ENCODE measurements at places on chromosomes 6 and 20.

- DNase-seq: no peak
These were observed 288.0 kb upstream of the AGPAT4 start for GRCh38 chr6:161561908-161562307.

DNA sequence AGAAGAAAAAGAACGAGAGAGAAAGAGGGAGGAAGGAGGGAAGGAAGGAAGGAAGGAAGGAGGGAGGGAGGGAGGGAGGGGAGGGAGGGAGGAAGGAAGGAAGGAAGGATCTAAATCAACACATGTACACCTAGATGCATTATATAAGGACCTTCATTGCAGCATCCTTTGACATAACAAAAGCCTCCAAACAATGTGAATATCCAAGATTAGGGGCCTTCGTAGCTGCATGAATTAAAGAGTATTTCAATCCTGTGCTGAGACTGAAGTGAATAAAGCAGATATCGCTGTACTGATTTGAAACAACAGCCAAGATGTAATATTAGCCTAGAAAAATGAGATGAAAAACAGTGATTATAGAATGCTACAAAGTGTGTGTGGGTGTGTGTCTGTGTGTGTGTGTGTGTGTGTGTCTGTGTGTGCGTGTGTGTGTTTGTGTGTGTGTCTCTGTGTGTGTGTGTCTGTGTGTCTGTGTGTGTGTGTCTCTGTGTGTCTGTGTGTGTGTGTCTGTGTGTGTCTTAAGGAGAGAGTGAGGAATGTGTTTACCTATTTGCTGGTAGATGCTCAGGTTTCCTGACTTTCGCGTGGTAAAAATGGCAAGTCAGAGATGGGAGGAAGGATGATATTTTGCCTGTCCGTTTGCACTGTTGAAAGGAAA lies 129.0 kb upstream of the PTPN1 start:
- DNase-seq: no peak

DNA sequence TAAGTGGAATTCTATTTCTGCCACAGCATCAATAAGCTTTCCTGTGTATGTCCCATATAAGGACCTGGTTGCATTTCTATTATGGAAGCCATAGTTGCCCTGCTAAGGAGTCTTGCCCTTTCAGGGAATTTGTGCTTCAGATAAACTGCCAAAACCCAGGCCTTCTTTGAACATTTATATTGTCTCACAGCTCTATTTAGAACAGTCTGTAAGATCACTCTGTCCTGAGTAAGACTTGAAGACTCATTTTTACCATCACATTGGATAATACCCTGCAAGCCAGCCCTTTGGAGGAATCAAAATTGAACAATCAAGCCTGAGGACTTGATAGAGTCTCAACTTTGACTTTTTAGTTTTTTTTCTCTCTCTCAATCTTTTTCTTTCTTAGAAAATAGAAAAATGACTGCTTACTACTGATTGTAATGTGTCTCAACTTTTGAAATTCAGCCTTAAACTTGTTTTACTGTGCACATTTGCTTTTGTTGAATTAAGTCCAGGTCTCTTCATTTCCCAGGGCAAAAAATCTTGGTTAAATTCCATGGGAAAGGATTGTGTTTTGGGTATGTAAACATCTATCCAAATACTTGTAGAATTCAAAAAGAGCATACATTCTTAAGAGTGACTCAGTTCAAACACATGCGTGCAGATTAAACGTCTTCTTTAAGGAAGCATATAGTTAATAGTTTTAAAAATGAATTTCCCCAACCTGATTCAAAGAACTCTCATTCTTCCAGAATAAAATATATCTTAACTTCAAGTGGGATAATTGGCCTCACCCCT lies 91.2 kb downstream of the PLCB1 start:
- DNase-seq: no peak

GRCh38 chr6:4176907-4177306 lies 41.5 kb upstream of the ECI2 start:
- no peak for DNase-seq

- no peak for DNase-seq
These were observed 81.0 kb downstream of the TMEM170B start for GRCh38 chr6:11618533-11618932.

DNA sequence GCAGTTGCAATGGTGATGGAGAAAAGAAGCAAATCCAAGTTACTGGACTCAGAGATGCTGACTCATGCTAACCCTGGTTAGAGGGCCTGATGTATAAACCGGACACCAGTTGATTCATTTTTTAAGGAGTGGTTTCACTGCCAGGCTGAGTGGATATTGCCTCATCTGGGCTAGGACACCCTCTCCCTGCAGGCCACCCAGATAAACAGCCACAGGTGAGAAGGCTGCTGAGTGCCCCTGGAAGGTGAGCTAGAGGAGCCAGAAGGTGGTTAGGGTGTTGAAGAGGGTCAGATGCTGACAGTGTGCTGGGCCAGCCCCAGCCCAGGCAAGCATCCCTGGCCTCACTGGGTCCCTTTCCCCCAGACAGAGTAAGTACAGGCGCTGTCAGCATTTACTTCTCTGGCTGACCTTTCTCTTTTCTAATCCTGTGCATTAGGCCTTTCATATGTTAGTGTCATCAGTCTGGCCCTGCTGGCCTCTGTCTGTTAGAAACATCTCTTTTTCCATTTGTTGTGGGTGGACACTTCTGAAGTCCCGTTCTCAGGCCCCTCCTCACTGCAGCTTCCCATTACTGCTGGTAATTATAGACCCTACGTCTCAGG lies 13.5 kb downstream of the EPB41L1 start:
- DNase-seq: no peak

DNA sequence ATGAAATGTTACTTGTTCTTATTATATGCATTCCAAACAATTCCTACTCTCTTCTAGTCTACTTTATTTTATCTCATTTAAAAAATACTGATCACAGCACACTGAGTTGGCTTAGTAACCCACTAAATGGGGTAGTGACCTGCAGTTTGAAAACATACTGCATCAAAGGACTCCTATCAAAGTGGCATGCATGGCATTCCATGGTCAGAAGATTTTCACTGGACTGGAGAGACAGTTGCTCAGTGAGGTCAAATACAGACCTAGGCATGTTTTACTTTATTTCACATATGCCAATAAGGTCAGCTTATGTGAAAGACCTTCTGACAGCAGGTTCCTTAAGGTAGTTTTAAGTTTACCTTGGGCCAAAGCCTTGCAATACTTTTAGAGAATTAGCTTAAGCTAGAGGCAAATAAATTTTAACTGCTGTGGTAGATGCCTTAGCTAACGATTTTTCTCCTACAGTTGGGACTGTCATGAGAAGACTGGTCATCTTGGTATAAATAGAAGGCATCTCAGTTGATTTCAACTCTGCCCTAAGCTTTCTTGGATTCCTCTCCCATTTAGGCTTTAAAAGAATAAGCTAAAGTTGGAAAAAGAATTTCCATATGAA lies 35.1 kb downstream of the TPD52L1 start:
- no peak for DNase-seq

DNA sequence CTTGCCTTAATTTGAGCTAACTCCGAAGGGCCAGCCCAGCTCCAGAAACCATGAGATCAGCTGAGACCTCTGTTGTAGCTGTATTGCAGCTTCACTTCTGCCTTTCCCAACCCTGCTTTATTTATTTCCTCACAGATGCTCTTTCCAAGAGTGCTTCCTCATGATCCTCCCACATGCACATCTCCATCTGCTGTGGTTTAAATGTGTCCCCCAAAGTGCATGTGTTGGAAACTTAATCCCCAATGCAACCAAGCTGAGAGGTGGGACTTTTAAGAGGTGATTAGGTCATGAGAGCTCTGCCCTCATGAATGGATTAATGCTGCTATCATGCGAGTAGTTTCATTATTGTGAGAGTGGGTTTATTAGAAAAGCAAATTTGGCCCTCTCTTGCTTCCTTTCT lies 164.4 kb upstream of the TAB2 start:
- DNase-seq: no peak

DNA sequence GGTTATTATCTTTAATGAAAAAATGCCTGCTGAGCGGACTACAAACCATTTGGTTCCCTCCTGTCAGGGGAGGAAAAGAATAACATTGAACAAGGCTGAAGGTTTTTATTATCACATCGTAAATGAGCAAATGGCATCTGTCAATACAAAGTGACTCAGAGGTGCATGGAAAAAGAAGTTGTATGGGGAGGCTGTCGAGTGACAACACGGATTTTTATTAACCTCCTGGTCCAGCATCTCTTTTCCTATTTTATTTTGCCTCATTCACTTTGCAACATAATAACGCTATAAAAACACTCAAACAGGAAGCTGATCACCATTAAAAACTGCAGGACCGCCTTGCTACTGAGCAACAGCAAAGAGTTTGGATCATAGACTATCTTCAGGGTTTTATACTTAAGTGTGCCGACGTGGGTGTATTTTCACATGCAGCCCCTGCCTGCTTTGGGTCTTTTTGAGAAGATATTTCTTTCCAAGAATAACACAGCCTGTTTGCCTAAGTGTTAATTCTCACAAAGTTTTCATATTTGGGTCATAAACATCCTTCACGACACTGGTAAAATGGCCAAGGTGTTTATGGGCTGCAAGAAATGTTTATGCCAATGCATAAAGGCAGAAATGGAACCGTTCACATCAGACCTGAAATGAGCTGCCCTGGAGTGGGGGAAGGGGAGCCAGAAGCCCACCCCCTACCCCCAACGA lies 132.1 kb upstream of the SALL4 start:
- no peak for DNase-seq

DNA sequence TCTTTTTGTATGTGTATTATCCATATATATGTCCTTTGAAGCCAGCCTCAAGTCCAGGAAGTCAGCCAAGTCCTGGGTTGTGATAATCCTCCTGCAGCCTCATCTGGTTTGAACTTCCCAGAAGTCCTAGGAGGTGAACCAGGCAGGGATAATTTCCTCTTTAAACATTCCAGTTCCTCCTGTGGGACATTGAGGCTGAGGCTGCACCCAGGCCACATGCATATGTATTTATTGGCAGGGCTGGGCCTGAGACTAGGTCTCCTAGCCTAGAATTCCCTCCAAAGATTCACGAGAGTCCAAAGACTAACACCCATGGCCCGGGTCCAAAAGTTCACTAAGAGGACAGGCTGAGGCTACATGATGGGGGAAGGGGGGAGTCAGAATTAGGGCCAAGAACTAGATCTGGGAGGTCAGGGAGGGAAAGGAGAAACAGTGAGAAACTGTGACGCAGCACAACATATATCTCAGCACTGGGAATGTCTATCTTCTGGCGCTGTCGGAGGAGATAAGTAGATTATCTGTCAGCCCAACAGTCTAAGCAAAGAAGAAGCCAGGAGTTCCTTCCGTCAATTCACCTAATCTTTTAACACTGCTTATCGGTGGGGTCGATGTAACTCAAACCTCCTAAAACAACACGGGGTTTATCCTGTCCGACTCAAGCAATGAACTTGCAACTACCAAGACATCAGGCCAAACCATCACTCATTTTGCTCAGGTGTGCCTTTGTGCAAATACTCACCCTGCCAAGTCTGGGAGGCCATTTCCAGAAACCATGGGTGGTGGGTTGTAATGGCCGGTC lies 43.3 kb downstream of the SNX5 start:
- DNase-seq: no peak

DNA sequence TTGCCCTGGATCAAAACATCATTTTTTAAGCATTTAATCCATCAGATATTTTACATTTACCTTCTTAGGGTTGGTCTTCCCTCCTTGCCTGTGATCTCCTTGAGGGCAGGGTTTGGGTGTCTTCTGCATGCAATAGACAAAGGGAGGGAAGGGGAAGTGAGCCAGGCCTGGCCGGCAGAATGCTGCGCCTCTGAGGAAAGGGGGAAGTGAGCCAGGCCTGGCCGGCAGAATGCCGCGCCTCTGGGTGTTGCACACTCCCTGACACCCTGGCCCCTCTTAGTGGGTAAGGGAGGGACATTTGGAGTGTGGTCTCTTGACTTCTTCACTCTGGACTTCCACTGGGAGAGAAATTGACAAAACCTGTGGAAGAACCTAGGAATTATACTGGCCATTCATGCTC lies 12.4 kb downstream of the PSMF1 start:
- DNase-seq: no peak

DNA sequence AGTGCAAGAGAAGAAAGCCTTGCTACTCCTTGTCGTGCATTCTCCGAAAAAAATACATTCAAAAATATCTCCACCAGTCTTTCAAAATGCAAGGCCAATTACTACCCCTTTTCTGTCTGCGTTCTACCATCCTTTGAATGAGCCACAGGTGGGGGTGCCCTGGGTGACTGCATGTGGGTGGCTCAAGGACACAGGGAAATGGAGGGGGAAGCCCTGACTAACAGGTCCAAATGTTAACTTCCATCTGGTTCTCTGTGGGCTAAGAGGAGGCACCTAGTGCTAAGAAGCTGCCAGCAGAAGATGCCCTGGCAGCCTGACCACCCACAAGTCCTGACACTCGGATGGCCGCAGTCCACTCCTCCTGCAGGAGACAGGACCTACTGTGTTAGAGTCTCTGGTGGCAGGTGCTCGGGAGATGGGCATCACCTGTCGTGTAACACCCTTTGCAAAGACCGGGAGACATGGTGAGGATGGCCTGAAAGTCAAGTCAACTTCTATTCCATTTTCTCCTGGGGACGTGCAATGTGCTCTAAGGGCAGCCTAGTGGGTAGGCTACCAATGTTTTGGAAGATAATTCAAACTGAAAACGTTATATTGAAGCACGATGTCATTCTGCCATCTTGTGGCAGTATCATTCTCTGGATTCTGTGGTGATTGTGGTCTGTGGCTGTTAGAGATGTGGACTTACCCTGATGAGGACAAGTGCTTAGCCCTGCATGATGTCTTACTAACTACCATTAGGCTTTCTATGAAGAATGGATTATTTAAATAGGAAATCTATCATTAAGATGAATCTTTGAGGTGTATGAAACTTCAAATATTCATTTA lies 27.4 kb upstream of the IGF2R start:
- no peak for DNase-seq

GRCh38 chr20:4154958-4155411 lies 139.6 kb upstream of the RNF24 start:
- DNase-seq: no peak

DNA sequence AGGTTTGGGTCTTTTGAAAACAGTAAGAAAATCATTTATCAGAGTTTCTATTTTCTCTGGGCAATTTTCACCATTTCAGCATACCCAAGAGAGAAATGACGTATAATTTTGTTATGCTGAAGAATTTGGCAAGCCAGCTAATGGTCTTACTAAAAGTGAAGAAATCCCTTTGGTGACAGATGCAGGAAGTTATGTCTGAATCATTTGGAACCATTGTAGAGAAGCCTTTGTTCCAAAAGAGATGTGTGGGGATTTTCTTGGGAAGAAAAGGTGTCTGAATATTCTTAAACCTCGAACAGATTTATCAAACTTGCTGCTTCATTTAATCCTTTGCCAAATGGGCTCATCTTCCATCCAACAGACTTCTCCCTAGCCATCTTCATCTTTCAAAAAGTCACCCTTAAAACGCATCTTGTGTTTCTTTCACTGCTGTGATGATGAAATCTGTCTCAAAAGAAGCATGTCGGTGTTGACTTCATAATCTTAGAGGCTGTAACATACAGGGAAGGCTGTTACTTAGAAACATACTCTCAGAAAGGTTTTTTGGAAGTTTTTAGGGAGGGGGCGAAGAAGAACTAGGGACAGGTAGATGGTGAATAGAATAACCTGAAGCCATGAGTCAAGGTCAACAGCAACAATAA lies 39.5 kb downstream of the CITED2 start:
- no peak for DNase-seq

DNA sequence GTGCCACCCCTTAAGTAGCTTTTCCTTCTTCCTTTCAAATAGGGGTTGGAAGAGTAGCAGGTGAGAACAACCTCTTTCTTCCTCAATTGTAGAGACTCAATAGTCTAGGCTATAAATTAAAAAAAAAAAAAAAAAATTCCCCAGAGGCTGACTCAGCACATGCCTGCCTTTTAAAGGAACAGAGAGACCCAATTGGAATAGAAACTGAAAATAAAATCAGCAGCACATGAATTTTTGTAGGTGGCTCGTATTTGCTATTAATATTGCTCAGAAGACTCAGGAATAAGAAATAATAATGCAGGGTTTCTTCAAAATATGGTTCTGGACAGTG lies 19.3 kb downstream of the TOP1 start:
- DNase-seq: no peak
